Fibroblast of skin of right biceps (primary cell): ENCODE measurements at places on chromosomes 13 and 19.

DNA sequence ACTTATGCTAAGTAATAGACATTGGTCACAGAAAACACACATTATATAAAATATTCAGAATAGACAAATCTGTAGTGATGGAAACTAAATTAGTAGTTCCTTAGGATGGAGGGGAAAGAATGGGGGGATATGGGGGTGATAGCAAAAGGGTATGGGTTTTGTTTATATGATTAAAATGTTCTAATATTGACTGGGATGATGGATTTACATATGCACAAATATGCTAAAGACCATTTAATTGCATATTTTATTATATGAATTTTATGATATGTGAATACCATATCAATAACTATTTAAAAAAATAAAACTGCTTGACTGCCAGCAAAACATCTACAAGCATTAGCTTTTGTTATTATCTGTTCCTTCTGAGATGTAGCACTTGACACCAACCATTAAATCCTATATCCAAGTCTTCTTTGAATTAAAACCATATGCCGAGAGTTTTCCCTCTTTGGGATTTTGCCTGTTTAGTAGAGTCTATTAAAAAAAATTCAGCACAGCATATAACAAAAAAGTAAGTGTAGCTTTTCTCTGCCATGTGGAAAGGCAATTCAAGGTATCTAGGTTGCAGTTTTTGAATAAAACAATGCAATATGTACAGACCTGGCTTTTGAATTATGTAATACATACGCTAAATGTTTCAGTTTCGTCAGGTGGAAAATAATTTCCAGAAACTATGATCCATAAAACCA lies 2584.1 kb upstream of the PCDH20 start:
- DNase-seq: no peak

- peak; percentile 61 for DNase-seq
Measured at GRCh38 chr13:51682686-51683085, 98.4 kb downstream of the WDFY2 start.

- DNase-seq: no peak
Measured at GRCh38 chr13:73956795-73957408, 177.3 kb downstream of the KLF12 start.

GRCh38 chr13:63704521-63704920 lies 2288.9 kb upstream of the PCDH20 start:
- DNase-seq: no peak

DNA sequence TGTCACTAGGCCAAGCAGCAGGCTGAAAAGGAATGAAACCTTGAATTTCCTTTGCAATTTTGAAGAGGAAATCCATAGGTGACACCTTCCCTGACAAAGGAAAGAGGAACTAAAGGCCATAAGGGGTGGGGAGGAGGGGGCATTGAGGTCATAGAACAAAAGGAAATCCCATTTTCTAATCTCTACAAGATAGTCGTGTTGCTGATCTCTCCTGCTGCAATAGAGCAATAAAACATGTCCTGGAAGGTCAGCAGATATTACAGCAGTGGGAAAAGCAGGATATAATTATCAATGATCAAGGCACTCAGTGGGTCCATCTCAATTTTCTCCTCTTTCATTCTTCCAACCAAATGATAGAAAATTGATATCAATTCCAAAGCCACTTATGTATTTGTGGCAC lies 20.3 kb upstream of the RAP2A start:
- no peak for DNase-seq

GRCh38 chr13:24063281-24063877 lies 97.1 kb upstream of the SPATA13 start:
- DNase-seq: peak; percentile 17

GRCh38 chr13:37069597-37070103 lies 10.2 kb upstream of the SUPT20H start:
- DNase-seq: no peak
